ENCODE measurements at places on chromosomes 7 and 10.

GRCh38 chr10:91006752-91007346, 86.0 kb upstream of the ANKRD1 start:
- no peaks in the 10 kb centered on the region for H3K4me1 ChIP-seq
- H3K27me3 ChIP-seq = no peaks in the 10 kb centered on the region
- H3K4me3 ChIP-seq = no peak overlapping the region
- no peaks in the 10 kb centered on the region for H3K36me3 ChIP-seq

- no peak overlapping the region for H3K4me3 ChIP-seq
- H3K36me3 ChIP-seq = no peaks in the 10 kb centered on the region
- DNase-seq = no peak
Observed at GRCh38 chr10:76649254-76649653, 988.4 kb downstream of the KCNMA1 start.

DNA sequence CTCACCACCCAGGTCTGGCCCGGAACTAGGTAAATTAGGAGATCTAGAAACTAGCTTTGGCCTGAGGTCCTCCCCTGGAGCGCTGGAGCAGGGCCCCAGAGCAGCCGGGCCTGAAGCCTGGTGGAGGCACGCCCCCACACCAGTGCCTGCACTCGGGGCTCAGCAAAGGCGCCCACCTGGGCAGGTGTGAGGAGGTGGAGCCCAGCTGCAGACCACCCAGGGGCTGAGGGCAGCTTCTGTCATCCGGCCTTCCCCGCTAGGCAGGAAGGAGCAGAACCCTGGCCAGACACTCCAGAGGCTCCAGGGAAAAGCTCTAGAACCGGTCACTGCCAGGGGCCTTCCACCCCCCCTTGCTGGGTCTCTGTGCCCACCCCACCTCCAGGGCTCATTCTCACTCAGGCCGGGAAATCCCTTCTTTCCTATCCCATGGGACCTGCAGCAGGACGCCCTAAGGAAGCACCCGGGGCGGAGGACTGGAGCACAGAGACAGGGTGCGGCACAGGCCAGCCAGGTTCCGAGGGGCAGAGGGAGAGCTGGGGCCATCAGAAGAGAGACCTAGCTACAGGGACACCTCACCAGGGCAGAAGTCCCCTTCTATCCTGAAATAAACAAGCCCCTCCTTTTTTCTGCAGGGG, 161.2 kb downstream of the NRF1 start:
- DNase-seq = no peak
- H3K27me3 ChIP-seq = no peaks in the 10 kb centered on the region
- H3K4me1 ChIP-seq = no peaks in the 10 kb centered on the region
- H3K4me3 ChIP-seq = no peak overlapping the region
- no peaks in the 10 kb centered on the region for H3K36me3 ChIP-seq
- H3K27ac ChIP-seq = no peak overlapping the region

- no peaks in the 10 kb centered on the region for H3K36me3 ChIP-seq
Observed at GRCh38 chr10:119521443-119522204, 20.9 kb downstream of the RGS10 start.

DNA sequence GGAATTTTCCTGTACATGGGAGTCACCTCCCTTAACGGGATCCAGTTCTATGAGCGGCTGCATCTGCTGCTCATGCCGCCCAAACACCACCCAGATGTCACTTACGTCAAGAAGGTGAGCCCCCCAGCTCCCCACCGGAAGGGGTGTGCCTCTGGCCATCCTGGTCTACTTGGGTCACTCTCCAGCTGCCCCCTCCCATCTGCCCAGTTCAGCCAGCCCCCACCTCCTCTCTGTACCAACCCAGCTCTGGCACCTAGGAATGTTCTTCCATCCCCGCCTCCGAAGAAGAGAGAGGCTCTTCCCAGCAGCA, 5.0 kb downstream of the FASTK start:
- peaks cover 3% of the 10 kb centered on the region for H3K4me1 ChIP-seq
- DNase-seq = no peak
- H3K36me3 ChIP-seq = peaks cover 20% of the 10 kb centered on the region
- H3K27ac ChIP-seq = no peak overlapping the region
- H3K4me3 ChIP-seq = no peak overlapping the region

DNA sequence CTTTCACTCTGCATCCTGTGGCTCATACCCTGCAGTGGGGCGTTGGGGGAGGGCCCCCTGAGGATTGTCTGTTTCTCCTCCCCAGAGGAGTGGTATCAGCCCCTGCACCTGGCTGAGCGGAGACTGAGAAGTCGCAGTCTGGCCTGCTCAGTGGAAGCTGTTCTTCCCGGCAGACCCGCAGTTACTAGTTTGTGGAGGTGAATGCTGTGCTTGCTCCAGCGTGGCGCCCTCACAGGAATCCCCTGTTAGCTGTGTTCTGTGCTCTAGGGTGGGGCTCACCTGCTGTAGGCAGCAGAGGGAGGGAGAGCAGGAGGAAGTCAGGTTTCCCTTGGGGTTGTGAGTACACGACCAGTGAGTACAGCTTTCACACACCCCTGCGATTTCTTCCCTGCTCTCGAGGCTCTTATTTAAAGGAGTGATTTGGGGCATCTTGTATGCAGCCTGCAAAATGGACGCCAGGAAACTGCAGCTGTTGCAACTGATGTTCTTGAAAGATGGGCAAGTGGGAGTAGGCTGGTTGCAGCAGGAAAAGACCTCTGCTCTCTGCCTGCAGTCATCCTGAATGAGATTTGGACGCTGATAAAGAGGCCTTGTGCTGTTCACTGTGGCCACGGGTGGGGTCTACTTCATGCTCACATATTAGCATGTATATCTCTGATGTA, 66.4 kb downstream of the HK1 start:
- no peak for DNase-seq
- H3K27ac ChIP-seq = no peak overlapping the region
- no peaks in the 10 kb centered on the region for H3K27me3 ChIP-seq
- H3K4me3 ChIP-seq = no peak overlapping the region

DNA sequence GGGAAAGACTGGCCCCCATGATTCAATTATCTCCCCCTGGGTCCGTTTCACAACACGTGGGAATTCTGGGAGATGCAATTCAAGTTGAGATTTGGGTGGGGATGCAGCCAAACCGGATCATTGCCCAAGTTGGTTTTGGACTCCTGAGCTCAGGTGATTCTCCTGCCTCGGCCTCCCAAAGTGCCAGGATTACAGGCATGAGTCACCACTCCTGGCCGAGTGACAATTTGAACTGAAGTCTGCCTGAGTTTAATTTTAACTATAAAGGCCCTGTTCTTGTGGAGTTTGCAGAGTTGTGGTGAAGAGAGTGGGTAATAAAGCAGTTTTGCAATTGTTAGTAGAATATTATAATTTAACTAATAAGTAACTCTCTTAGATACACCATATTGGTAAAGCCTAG, 78.3 kb downstream of the GALNT17 start:
- DNase-seq = no peak
- no peak overlapping the region for H3K27ac ChIP-seq
- no peak overlapping the region for H3K4me3 ChIP-seq
- H3K4me1 ChIP-seq = no peaks in the 10 kb centered on the region

GRCh38 chr7:20514364-20514763, 101.1 kb upstream of the ABCB5 start:
- H3K4me3 ChIP-seq = no peak overlapping the region
- no peaks in the 10 kb centered on the region for H3K27me3 ChIP-seq
- DNase-seq = peak; percentile 35
- H3K27ac ChIP-seq = no peak overlapping the region

DNA sequence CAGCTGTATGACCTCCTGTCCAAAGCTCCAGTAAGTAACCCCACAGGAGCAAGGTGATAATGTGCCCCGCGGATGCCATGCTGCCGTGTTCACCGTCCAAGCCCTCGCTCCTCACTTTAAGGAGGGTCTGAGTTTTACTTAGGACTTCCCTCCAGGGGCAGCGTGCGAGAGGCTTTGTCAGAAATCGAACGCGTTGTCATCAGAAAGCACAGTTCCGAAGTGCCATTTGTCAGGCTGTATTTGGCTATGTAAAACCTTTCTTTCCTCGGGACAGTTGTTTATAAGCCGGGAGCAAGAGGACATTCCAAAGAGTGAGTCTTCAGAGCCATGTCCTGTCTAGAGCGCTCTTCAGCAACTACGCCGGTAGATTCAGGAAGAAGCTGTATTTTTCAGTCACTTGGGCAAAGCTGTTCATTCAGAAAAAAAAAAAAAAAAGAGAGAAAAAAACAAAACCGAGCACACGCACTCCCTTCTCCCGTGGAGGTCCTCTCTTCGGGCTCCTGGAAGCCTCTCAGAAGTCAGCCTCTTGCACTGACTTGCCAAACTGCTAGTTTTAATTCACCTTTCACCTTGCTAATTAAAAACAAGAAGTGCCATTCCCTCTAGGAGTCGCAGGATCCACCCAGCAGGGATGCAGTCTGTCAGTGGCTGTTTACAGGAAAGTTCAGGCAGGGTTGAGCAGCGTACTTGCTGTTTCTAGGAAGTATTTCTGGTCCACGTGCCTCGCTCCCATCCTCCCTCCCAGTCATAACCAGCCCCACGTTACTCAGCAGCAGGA, at the start of gene SEMA3E:
Gene SEMA3E, minus strand, starts transcription at position 676 of the 778 bp plus-strand sequence.
- H3K36me3 ChIP-seq = no peaks in the 10 kb centered on the region
- H3K27me3 ChIP-seq = no peaks in the 10 kb centered on the region
- no peaks in the 10 kb centered on the region for H3K4me1 ChIP-seq
- no peak for DNase-seq
- H3K27ac ChIP-seq = no peak within 1 kb of the TSS
- peak within 1 kb of the TSS; percentile 7 for H3K4me3 ChIP-seq

DNA sequence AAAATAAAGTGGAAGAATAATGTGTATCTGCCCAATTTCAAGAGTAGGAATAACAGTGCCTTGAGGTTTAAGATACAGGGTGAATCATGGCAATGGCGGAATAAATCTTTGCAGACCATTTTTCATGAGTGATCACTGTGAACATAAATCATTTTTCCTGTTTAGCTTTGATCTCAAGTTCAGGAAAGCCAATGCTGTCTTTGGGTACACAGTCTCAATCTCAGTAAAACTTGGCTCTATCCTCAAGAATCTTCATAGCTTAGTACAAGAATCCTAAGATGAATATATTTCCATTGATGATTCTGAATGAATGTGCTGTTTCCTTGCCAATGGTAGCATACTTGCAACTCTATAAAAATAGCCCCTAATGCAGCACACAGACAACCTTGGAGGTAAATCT, 6.8 kb downstream of the NAMPT start:
- H3K4me1 ChIP-seq = peaks cover 18% of the 10 kb centered on the region
- no peak overlapping the region for H3K4me3 ChIP-seq
- peaks cover 3% of the 10 kb centered on the region for H3K36me3 ChIP-seq
- no peak for DNase-seq

GRCh38 chr7:32158751-32159745, 88.8 kb upstream of the PDE1C start:
- H3K27me3 ChIP-seq = no peaks in the 10 kb centered on the region
- no peaks in the 10 kb centered on the region for H3K36me3 ChIP-seq
- no peak for DNase-seq
- H3K4me3 ChIP-seq = no peak overlapping the region
- H3K4me1 ChIP-seq = no peaks in the 10 kb centered on the region

DNA sequence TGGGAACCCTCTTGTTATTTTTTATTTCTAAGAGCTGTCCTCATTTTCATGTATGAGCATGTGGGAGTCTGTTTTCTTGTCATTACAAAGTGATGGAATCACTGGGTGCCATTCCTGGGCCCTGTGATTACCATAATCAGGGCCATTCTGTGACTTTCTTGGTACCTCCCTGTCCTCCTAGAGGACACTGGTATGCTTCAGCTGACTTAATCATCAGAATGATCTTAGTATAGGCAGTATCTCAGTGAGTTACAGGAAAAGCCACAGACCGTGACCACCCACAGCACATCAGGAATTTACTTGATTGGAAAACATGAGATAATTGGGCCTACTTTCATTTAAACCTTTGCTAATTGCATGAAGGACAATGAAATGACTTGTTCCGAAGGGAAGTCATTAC, 7.2 kb downstream of the NOM1 start:
- peaks cover 4% of the 10 kb centered on the region for H3K4me1 ChIP-seq
- H3K36me3 ChIP-seq = no peaks in the 10 kb centered on the region
- no peak overlapping the region for H3K4me3 ChIP-seq
- no peaks in the 10 kb centered on the region for H3K27me3 ChIP-seq

DNA sequence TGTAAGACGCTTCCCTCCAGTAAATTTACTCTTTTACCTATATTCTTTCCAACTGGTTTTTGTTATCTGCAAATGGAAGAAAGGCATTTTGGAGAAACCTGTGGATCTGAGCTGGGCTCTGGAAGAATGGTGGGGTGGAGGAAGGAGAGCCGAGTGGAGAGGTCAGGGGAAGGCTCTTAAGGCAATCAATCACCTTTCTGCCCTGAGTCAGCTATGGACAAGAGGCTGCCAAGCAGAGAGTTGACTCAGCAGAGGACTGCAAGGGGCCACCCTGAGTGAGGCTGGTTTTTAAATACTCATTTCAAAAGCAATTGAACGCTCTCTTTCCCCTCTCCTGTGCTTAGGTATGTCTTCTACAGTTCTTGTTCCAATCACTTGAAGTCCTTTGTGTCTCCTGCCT, 81.8 kb downstream of the SPAG6 start:
- no peak overlapping the region for H3K4me3 ChIP-seq
- no peak overlapping the region for H3K27ac ChIP-seq
- DNase-seq = no peak
- no peaks in the 10 kb centered on the region for H3K4me1 ChIP-seq
- H3K27me3 ChIP-seq = no peaks in the 10 kb centered on the region

DNA sequence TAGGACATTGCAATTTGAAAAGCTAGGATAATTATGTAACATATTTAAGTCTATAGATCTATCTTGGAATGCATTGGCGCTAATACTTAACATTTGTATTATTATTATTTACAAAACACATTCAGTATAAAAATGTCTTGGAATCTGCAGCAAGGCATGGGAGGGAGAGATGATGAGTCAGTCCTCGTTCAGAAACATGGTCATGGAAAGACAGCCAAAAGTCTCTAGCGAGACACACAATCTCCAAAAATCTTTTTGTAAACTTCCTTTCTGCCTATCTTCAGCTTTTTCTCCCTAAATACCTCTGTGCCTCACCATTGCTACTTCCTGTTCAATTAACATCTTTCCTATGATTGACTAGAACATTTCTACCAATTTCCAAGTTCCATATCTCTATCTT, 188.4 kb upstream of the CACNA2D1 start:
- no peak overlapping the region for H3K4me3 ChIP-seq
- no peak overlapping the region for H3K27ac ChIP-seq
- no peaks in the 10 kb centered on the region for H3K4me1 ChIP-seq
- no peaks in the 10 kb centered on the region for H3K27me3 ChIP-seq
- no peaks in the 10 kb centered on the region for H3K36me3 ChIP-seq

Measured in pancreas (tissue), 10 donors.